ENCODE measurements at places on chromosomes 12 and 14. TPM values are rescaled to one million over a fixed set of nuclear protein-coding genes. Genes with fewer than 3 reads are reported as not detected.

DNA sequence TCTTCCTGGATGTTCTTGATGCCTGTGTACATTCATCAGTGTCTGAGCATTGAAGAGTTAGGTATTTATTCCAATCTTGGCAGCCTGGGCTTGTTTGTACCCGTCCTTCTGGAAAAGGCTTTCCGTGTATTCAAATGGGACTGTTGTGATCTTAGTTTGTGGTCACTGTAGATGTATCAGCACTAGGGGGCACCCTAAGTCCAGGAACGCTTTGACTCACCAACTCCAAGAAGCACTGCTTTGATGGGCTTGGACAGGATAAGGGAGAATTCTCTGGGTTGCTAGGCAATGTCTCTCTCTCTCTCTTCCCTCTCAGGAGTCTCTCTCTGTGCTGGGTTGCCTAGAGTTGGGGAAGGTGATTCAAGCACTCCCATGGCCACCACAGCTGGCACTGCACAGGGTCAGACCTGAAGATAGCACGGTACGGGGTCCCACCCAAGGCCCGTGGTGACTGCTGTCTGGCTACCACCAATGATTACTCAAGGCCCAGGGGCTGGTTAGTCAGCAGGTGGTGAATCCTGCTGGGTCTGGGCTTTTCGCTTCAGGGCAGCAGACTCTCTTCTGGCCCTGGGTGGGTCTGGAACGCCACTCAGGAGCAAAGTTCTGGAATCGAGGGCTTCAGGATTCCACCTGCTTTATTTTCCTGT is 211.1 kb upstream of the RGS6 start:
- H3K4me1 ChIP-seq: no peaks in the 10 kb centered on the region
- no peaks in the 10 kb centered on the region for H3K27me3 ChIP-seq
- H3K4me3 ChIP-seq: no peak overlapping the region
- H3K36me3 ChIP-seq: peaks cover 9% of the 10 kb centered on the region
- no peak for DNase-seq
- H3K27ac ChIP-seq: no peak overlapping the region

DNA sequence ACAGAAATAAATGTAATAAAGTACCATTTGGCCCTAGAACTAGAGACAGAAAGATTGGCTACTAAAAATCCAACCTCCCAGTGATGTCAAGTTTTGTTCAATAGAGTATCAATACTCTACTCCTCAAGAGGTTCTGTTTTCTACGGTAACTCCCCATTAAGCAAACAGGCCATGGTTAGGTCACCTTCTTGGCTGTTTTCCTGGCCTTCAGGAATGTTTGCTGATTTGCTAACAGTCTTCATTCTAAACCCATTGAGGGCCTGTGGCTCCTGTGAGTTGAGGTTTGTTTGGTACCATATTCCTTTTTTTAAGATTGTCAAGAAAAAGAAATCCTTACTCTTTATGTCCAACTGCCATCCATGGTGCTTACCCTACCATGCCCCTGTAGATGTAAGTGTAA is 1022.0 kb upstream of the TMEM132C start:
- H3K27ac ChIP-seq: no peak overlapping the region
- no peaks in the 10 kb centered on the region for H3K4me1 ChIP-seq
- no peaks in the 10 kb centered on the region for H3K27me3 ChIP-seq
- H3K36me3 ChIP-seq: no peaks in the 10 kb centered on the region
- no peak for DNase-seq

GRCh38 chr14:61280092-61280525 is 1.0 kb downstream of the TMEM30B start:
- no peaks in the 10 kb centered on the region for H3K4me1 ChIP-seq
- peak overlapping the region; percentile 44 for H3K4me3 ChIP-seq
- DNase-seq: no peak
- H3K36me3 ChIP-seq: no peaks in the 10 kb centered on the region
- H3K27me3 ChIP-seq: no peaks in the 10 kb centered on the region

- DNase-seq: no peak
- H3K27me3 ChIP-seq: no peaks in the 10 kb centered on the region
- no peak overlapping the region for H3K27ac ChIP-seq
- H3K4me3 ChIP-seq: no peak overlapping the region
- H3K36me3 ChIP-seq: no peaks in the 10 kb centered on the region
These were observed 32.3 kb downstream of the RASSF9 start for GRCh38 chr12:85803923-85804322.

DNA sequence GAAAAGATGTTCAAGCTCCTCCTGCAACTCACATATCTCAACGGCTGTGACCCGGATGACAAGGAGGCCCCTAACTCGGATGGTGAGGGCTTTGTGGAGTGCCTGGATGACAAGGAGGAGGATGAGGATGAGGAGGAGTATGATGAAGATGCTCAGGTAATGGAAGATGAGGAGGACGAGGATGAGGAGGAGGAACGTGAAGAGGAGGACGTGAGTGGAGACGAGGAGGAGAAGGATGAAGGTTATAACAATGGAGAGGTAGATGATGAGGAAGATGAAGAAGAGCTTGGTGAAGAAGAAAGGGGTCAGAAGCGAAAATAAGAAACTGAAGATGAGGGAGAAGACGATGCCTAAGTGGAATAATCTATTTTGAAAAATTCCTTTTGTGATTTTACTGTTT is 702 bp downstream of the ANP32D start:
- DNase-seq: no peak
- no peak overlapping the region for H3K27ac ChIP-seq
- no peaks in the 10 kb centered on the region for H3K4me1 ChIP-seq
- no peak overlapping the region for H3K4me3 ChIP-seq
- no peaks in the 10 kb centered on the region for H3K36me3 ChIP-seq

RBM25 gene
- 20.2 TPM for total RNA-seq

INSM2 gene
- not detected for total RNA-seq

BCAT1 gene
- total RNA-seq: 13.1 TPM

BEGAIN gene
- 0.93 TPM for total RNA-seq

LRRC23 gene
- 8.4 TPM for total RNA-seq
